LHCN-M2 (cell line): ENCODE measurements at places on chromosomes 7 and 10. TPM values are rescaled to one million over a fixed set of nuclear protein-coding genes. Genes with fewer than 3 reads are reported as not detected.
A peak's percentile ranks its signal among the peaks of the same experiment; 100 is the strongest.

ADGRA1 gene
- total RNA-seq = not detected in 2 replicates

ATP6V1F gene
- 211 and 226 TPM in 2 replicates for total RNA-seq

DNA sequence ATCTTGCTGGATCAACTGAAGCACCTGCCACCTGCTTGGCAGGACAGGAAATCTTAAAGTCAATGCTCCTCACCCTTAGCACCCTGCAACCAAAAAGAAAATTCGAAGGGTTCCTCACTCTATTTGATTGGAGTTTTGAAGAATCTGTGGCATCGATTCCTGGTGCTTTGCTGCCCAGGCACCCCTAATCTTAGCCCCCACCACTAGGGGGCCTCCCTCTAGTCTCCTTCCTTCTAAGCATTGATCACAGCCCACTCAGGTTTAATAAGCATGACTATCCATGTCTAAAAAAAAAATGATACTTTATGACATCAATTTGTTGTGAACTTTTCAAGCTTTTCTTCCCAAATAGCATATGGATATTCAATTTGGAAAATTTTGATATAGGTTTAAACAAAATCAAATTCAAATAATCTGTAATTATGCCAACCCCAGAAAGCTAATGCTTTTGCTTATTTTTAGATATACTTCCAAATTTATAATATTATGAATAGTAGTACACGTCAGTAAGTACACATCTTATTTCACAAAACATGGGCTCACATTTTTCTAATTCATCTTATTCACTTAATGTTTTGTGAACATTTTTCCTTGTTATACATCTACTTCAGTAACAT, 45.3 kb downstream of the NRG3 start:
- DNase-seq = no peak

- DNase-seq = no peak
These were observed 89.6 kb downstream of the USP6NL start for GRCh38 chr10:11521860-11522259.

SRRM3 gene
- 0.40 and 1.3 TPM in 2 replicates for total RNA-seq

DNA sequence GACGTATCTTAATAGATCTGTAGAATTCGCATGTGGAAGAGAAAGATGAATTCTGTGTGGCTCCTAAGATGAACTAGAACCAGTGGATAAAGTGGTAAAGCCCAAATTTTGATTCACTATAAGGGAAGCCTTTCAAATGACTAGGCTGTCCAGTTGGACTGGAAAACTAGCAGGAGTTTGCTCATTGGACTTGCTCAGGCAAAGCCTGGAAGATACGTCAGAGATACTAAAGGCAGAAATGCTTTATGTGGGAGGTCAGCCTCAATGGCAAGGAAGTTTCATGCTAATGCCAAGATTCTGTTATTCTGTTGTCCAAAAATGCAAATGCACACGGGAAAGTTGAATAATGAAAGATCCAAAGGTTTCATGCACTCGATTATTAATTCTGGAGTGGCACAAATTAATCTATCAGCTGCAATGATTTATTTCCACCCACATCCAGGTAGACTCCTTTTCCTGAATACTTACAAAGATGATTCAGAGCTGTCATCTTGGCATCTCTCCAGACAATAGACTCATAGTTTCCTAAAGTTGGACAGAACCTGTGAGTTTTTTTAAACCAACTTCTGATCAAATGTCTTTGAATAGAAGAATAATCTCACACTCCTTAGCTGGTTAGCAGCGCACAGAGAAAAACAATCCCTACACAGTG, 20.5 kb upstream of the PPP1R3C start:
- DNase-seq = peak; percentile 75

DPYSL4 gene
- total RNA-seq = 21.9 and 22.4 TPM in 2 replicates

DNA sequence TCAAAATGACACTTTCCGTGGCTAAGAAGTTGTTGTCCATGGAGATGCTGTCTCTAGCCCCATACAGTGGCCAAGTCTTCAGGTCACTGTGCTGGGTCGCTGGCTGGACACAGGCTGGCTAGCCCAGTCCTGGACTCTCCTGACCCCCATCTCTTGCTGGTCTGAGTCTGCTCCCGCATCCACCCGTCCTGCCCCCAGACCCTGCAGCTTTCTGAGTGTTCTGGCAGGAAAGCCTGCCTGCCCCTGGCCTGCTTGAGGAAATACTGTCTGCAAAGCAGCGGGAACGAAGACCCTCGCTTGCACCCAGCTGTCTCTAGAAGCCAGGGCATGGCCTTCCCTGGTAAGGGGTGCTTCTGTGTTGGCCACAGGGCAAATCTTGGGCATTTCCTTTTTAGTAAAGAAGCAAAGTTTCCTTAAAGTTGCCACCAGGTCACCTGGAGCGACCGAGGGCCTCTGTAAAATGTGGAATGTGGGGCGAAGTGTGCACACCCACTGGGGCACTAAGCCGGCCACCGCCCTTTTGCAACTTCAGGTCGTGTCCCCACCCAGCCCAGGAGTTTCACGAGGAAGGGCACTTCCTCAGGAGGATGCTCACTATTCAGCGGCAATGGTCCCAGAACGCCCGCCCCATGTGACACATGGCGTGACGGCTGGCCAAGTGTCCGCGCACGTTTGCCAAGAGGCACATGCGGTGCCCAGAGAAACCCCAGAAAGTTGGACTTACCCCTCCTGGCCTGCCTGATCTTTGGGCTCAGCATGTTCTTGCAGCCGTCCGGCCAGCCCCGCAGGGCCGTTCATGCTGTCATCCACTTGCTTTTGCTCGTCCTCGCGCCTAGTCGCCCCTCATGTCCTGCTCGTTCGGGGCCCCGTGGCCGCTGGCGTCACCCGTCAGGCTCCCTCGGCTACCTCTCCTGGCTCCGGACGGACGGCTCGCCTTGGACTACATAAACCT, 558 bp downstream of the ARHGAP22 start:
- DNase-seq = peak; percentile 51

RBP3 gene
- total RNA-seq = not detected in 2 replicates

DNA sequence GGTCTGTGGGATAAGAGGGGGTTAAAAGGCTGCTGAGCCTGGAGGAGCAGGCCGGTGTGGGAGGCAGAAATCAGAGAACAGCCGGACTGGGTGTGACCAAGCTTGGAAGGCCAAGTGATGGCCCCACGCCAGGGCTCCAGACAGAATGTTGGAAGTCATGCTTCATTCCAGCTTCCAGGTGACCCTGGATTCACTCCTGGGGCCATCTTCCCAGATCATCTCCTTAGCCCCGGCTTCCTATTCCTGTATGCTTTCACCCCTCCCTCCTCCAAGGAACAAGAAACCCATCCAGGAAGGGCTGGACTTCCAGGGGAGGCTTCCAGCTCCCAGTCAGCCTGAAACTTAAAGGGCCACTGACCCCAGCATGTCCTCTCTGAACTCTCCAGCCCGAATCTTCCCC, 1.0 kb downstream of the INMT start:
- peak; percentile 48 for DNase-seq

MOSPD3 gene
- 15.8 and 21.5 TPM in 2 replicates for total RNA-seq

CLRN3 gene
- total RNA-seq = not detected in 2 replicates

CYP26C1 gene
- total RNA-seq = not detected in 2 replicates

PVRIG gene
- not detected in 2 replicates for total RNA-seq

GRCh38 chr10:127920306-127921074, 13.6 kb downstream of the PTPRE start:
- no peak for DNase-seq

DNA sequence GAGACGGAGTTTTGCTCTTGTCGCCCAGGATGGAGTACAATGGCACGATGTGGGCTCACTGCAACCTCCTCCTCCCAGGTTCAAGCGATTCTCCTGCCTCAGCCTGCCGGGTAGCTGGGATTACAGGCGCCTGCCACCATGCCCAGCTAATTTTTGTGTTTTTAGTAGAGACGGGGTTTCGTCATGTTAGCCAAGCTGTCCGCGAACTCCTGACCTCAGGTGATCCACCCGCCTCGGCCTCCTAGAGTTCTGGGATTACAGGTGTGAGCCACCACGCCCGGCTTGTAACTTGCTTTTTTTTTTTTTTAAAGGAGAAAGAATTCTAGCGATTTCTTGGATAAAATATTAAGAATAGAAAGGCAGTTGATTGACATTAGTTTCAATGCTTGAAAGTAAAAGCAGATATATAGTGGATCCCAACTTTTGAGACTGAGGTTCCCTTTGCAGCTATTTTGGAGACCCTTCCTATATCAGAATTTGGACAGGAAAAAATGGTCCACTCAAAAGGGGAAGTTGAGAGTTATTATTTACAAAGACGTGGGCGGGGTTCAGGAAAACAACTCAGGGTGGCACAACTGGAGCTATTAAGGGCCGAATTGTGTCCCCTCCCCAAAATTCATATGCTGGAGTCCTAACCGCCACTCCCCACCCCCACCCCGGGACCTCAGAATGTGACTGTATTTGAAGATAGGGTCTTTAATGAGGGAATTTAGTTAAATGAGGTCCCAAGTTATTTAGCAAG, 1.3 kb upstream of the ERCC6 start:
- DNase-seq = no peak

FGFBP3 gene
- 0.40 and 0.64 TPM in 2 replicates for total RNA-seq

- DNase-seq = no peak
These were observed 11.6 kb downstream of the OGDHL start for GRCh38 chr10:49750546-49750945.

DNA sequence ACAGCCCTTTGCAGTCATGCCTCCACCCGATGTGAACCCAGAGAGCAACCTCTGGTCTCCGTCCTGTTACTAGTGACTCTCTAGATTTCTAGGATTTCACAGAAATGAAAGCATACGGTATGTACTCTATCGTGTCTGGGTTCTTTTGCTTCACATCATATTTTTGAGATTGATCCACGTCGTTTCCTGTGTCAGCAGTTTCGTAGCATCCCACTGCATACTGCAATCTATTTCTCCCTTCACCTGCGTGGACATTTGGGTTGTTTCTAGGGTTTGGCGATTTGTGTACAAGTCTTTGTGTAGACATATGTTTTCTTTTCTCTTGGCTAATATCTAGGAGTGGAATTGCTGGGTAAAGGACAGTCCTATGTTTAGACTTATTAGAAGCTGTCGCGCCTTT, 119.8 kb upstream of the PCBD1 start:
- no peak for DNase-seq

DNA sequence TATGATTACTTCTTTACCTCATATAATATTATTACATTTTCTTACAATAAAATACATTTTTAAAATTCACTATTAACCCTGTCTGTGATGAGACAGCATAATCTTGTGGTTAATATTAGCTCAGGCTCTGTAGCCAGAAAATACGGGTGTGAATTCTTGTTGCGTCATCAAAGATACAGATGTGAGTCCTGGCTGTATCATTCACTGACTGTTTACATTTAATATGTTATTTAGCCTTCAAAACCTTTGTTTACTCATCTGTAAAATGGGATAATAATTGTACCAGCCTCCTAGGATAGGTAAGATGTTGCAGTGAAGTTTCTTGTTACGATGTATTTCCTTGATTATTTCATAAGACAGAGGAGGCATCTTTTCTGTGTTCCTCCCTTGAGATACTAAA, 184.7 kb upstream of the PRPS1L1 start:
- no peak for DNase-seq
